Stimulated activated CD4-positive, alpha-beta T cell treated with anti-CD3 and anti-CD28 coated beads, Interleukin-4, amount 100 ng/mL, for 48 hours (primary cell): ENCODE measurements at places on chromosomes 5 and 9.

DNA sequence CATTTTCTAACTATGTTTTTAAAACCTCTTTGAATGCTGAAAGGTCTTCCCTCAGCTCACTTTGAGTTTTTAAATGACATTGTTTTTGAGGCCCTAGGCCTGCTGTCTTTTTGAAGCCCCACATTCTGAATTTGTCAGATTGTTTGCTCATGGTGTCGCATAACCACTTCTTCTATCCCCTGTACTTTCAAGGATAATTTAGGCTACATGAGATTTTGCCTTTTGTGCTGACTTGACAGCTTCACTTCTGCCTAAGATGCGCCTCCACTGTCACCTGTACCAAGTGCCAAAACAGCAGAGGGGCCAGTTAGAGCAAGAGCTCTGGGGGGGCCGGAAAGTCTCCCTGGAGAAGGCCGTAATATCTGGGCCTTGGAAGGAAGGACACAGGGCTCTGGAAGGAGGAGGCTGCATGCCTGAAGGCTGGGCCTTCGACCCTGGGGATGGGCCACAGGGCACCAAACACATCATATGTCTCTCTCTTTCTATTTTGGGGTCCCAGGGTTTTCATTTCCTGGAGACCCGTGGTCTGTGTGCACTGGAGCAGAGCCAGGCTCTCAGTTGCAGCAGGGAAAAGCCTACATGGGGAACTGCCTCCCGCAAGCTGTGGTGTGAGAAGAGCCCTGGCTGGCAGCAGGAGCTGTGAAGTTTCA is 49.1 kb downstream of the NDST1 start:
- DNase-seq, result no peak

DNA sequence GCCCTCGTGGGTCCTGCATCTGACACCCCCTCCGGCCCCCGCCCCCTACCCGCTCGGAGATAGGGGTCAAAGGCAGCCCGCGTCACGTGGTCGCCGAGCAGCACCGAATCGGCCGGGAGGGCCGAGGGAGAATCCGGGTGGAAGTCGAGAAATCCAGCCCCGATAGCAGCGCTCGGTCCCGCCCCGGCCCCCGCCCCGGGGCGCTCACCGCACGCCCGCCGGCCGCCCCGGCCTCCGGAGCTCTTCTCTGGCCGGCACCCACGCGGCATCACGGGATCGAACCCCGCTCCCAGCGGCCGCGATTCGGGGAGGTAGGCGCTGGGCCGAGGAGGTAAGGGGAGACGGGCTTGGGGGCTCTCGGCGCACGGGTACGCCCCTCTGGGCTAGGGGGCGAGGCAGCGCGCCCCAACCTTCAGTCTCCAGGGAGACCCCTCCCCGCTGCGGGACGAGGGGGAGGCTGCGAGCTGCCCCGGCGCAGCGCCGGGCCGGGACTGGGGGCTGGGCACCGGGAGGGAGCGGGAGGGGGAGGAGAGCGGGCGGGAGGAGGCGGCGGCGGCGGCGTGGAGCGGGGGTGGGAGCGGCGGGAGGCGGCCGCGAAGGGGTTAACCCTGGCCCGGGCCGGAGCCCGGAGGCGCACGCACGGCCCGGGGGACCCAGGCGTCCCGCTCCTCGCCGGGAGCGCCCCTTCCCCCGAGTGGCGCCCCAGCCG is 22.1 kb upstream of the NDST1 start:
- peak; percentile 24 for DNase-seq

- no peak for DNase-seq
Measured at GRCh38 chr9:81069038-81069795, 620.1 kb downstream of the TLE1 start.

DNA sequence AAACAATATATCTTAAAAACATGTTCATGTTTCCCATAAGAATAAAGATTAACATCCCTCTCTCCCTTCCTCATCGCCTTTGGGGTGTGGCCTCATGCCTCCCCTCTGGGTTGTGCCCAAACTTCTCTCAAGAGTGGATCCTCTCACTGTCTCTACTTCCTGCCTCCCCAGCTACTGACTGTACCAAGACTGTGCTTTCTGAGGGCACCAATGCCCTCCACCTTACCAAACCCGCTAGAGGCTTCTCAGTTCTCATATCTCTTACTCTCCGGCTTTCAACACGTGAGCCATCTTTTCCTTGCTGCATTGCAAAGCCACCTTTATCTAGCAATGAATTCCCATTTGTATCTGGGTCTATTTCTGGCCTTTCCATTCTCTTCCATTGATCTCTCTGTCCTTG is 34.4 kb upstream of the KCNIP1 start:
- DNase-seq, result no peak

DNA sequence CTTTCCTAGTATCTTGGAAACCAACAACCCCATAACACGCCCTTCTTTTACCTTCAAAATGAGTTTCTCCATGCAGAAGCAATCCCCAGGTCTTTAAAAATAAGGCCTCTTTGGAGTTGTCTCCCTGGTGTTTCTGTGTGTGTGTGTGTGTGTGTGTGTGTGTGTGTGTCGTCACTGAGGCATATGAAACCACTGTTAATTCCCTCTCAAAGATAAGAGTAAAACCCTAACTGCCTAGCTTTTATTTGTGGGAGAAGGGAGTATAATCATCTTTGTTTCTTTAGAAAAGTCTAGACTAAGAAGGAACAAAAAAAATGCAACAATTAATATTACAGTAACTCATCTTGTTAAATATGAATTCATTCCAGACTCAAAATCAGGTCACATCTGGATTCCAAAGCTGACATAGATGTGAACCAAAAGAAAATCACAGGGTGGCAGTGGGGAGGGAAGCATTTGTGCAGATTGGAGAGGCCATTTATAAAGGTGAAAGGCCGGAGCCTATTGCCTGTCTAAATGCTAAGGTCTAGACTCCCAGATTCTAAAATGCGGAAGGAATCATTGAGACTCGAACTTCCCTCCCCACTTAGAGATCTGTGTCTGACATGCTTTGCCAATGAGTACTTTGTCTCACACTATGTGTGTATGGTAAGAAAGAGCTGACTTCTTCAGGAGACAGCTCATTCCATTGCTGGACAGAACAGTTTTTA is 91.4 kb downstream of the ZNF366 start:
- DNase-seq, result no peak

GRCh38 chr5:44257653-44258365 is 131.4 kb downstream of the FGF10 start:
- no peak for DNase-seq

DNA sequence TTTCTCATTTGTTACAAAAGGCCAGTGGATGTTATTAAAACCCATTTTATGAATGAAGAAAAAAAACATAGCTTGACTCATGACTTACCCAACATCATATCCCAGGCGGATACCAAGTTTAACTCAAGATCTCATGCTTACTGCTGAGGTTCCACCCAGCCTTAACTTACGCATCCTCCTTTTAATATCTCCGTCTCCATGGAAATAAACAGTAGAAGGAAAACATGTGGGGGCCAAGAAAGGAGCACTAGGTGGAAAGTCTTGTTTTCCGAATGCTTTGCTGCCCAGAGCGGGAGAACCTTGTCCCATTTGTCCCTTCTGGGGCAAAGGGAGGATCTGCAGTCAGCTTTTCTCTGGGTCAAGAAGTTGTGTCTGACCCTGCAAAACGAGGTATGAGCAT is 44.1 kb downstream of the ANGPTL2 start:
- DNase-seq, result no peak

- DNase-seq, result peak; percentile 50
Measured at GRCh38 chr5:151202381-151203139, 21.3 kb downstream of the CCDC69 start.

DNA sequence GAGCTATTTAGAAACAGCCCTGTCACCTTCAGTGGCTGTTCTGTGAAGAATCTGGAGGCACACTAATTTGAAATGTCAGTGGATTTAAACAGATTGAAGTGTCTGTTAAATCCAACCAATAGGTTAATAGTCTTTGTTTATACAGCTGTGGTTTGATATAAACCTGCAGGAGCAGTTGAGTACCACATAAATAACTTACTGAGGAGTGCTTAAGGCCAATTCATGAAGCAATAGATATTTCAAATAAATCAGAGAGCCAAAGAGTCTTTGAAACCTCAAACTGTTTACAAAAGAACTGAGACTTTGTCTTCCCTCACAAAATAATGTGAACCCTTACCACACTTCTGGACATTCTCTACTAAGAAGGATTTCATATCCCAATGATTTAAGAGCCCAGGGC is 111.9 kb downstream of the FEM1C start:
- no peak for DNase-seq

DNA sequence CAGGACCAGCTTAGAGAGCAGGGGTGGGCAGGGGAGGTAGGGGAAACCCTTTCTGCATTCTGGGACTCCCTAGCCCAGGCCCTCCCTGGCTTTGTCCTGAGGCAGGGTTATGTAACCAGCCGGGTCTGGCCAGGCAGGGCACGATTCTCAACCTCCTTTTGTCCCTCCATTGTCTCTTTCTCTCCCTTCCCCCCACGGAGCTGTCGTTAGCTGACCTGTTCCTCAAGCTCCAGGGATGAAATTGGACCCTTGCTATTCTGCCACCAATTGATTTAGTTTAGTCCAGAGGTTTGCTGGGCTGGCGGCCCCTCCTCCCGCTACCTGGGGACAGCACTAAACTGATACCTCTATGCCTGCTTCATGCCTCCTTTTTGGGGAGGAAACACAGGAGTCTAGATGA is 9.4 kb upstream of the NDST1 start:
- DNase-seq, result no peak

DNA sequence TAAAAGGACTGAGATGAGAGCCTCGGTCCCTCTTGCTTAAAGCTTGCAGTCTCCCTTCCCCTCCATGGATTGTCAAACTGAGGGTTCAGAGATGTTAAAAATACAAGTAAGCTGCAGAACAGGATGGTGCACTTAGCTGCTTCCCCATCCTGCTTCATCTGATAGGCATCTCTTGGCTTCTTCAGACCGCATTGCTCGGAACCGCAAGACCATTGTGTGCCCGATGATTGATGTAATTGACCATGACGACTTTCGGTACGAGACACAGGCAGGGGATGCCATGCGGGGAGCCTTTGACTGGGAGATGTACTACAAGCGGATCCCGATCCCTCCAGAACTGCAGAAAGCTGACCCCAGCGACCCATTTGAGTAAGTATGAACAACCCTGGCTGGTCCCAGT is 65.5 kb upstream of the SAP30L start:
- no peak for DNase-seq

- no peak for DNase-seq
Measured at GRCh38 chr5:66134407-66134861, 9.7 kb upstream of the SREK1 start.
